Stimulated activated CD4-positive, alpha-beta T cell treated with anti-CD3 and anti-CD28 coated beads, Interleukin-2, amount 100 ng/mL, for 24 hours (primary cell): ENCODE measurements at places on chromosomes 6 and 20.

DNA sequence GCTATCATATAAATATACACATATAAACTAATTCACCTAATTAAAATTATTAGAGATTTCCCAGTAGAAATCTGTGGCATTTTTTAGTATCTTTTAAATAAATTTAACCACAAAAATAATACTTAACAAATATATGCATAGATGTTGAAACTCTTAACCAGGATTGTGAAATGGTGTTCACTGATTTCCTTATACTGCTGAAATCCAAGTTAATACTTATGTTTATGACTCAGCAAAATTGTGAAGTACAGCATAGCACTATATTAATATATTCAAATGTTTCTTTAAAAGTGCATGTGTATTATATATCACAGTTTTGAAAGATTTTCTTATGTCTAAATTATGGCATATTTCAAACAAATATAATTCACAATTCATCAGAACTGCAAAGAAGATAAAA is 328.2 kb upstream of the MANEA start:
- no peak for DNase-seq

DNA sequence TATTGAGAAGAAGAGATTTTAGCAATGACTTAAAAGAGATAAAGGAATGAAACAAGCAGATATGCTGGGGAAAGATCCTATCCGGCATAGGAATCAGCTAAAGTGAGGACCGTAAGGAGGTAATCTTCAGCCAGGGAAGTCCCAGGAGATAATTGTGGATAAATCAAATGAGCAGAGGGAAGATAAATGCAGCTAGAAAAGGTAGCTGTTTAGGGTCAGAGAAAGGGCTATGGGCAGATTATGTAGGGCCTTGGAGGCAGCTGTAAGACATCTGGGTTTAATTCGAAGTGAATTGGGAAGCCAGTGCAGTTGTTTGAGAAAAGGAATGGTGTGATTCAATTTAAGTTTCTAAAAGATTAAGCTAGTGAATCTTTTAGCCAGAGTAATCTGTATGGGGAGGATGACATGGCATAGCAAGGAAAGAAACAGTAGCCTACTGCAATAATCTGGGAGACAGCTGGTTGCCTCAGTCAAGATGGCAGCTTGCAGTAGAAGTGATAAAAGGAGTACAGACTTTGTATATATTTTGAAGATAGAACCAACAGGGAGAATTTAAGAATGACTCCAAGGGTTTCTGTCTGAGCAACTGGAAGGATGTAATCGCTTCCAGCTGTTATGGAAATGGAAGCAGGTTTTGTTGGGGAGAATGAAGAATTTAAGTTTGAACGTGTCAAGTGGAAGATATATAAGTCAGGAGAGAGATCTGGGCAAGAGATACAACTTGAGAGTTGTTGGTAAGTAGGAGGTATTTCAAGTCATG is 552.3 kb upstream of the FLRT3 start:
- no peak for DNase-seq

DNA sequence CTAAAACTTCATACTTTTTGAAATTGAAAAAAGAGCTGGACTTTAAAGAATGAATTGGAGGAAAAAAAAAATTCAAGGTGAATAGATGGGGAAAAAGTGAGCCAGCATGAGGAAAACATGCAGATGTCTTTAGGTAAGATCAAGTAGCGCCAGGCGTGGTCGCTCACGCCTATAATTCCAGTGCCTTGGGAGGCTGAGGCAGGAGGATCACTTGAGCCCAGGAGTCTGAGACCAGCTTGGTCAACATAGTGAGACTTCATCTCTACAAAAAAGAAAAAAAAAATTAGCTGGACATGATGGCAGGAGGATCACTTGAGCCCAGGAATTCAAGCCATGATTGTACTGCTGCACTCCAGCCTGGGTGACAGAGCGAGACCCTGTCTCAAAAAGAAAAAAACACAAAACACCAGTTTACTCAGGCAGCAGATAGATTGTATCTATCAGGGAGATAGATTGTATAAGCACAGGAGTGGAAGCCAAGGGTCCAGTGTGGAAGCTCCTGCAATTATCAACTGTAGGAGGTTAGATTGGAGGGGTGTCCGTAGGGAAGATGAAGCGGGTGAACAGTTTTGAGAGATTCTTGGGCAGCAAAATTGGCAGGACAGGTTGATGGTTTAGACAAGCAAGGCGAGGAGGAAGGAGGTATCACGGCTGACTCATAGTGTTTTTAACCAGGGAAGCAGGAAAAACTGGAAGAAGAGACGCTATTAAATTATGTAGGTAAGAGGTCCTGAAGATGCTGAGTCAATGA is 97.6 kb upstream of the ZNF217 start:
- DNase-seq, result no peak

DNA sequence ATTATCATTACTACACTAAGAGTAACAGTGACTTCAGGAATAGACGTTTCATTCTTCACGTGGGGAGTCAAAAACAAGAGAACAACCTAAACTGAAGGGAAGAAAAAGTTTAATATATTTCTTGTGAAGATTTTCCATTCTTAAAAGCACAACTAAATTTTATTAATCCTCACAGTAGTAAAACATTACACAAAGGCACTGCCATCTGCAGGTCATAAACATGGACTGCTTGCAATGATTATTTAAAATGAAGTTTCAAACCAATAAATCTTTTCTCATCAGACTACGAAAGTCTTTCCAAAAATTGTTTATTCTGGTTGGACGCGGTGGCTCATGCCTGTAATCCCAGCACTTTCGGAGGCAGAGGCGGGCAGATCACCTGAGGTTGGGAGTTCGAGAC is 2.6 kb downstream of the NCOA5 start:
- DNase-seq, result no peak

- DNase-seq, result no peak
Observed at GRCh38 chr20:3430376-3431069, 23.1 kb upstream of the DNAAF9 start.

DNA sequence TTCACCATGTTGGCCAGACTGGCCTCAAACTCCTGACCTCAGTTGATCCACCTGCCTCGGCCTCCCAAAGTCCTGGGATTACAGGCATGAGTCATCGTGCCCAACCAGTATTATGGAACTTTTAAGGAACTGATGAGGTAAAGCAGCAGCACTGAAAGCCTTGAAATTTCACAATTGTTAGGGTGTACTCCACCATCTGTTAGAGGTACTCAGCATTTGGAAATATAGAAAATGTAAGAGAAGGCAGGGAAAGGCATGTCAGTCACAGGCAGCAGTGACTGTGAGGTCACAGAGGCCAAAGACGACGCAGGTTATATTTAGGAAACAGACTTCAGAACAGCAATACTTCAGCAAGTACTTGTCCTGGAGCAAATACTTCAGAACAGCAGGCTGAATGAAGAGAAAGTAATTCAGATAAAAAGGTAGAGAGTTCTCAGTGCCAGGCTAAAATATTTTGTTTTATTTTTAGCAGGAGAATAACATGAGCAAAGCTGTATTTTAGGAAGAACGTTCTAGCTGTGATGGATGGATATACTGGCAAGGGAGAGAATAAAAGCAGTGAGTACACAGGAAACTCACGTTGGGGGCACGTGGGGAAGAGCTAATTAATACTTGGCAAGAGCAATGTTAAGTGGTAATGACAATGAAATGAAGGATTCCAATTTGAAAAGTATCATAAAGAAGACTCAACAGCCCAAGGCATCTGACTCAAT is 67.2 kb downstream of the DTNBP1 start:
- no peak for DNase-seq

GRCh38 chr20:11929947-11930346 is 12.3 kb downstream of the BTBD3 start:
- no peak for DNase-seq

DNA sequence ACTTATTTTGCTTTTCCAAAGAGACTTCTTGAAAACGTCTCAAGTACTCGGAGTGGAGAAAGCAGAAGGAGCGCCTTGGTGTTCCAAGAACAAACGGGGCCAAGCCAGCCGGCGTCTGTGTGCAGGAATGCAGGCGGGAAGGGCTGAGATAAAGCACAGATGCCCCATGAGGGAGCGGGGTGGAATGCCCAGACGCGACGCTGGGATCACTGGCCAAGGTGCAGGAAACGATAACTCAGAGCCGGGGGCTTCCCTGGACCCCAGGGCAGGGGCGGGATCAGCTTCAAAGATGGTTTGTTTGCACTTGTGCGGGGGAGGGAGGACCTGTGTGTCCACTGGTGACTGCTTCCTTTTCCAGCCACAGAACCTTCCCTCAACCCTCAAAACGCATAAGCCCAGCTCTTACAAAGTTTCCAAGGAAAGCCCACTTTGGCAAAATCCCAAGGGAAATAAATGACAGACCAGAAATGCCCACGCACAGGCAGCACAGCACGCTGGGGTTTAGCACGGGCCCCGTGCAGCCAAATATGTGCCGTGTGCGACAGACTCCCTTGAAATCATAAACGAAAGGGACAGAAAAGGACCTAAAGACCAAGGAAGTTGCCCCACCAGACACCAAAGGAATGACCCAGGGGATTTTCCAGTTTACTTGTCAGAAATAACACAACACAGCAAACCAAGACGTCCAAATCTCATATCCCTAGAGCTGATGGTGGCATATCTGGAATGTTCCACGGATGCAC is 113.9 kb downstream of the NFATC2 start:
- no peak for DNase-seq

DNA sequence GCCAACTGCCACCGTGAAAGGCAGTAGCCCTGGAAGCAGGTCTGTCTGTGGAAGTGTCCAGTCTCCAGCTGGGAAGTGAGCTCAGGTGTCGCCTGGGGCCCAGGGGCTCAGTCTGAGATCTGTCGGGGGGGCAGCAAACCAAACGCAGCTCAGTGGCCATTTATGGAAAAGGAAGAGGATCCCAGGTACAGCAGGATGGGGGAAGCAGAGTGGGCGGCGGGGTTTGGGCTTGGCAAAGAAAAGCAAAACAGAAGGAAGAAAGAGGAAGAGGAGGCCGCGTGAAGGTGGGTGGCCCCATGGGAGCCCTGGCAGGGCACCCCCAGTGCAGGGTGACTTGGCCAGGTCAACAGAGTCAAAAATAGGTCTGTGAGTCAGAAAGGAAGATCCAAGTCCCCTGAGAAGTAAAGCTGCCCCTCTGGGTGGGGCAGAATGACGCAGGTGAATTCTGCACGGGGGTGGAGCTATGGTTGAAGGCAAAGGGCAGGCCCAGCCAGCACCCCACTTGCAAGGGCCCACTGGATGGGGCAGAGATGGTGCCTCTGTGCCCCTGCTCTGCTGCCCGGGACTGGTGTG is 5.3 kb downstream of the PXDC1 start:
- no peak for DNase-seq
